ENCODE measurements at places on chromosomes 1 and 21.

DNA sequence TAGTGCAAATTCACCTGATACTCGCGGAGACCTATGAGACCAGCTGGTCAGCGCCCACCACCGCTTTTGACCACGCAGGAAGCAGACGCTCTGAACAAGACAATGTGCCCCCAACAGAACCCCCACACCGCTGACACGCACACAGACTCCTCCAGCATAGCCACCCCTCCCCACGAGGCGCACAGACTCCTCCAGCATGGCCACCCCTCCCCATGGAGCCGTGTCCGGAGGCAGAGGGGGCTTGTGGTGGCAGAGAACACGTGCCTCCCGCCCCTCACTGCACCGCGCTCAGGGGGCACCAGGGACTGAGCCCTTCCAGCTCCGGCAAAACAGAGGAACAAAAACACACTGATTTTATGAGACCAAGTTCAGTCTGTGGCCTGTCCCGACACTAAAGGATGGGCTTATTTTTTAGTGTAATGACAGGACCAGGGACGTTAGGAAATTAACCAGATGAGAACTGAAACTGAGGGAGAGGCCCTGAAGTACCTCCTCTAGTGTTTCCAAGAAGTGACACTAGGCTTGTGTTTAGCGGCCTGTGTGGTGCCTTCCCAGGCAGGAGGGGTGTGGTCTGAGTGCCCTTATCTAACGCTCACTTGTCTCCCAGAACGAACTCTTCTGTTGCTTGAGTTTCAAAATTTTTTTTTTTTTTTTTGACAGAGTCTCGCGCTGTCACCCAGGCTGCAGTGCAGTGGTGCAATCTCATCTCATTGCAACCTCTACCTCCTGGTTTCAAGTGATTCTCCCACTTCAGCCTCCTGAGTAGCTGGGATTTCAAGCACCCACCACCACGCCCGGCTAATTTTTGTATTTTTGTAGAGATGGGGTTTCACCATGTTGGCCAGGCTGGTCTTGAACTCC is 10.0 kb upstream of the AGPAT3 start:
- no peak for ATAC-seq

DNA sequence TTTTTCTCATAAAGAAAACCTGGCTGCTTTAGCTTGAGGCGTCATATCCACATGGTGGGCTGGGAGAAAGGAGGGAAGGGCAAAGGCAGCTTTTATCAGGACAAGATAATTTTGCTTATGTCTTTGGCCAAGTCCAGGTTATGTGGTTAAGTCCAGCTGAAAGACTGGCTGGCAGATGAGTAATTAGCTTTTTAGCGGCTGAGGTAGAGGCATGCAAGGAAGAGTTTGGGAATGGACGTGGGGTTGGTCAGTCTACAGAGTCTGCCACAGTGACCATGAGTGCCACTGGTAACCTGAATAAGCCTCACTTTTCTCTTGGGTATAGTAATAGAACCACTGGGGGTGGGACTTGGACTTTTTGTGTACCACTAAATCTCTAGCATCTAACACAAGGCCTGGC is 39.8 kb downstream of the NEK7 start:
- no peak for ATAC-seq

GRCh38 chr1:205189131-205189530 is 22.4 kb downstream of the DSTYK start:
- ATAC-seq: no peak

GRCh38 chr1:64005801-64006200 is 197.6 kb upstream of the UBE2U start:
- ATAC-seq: no peak

All from gastroesophageal sphincter (tissue), 4 donors.